ENCODE measurements at places on chromosomes 2 and 18. TPM values are rescaled to one million over a fixed set of nuclear protein-coding genes. Genes with fewer than 3 reads are reported as not detected.

The ATIC gene
- total RNA-seq, result 18.7 TPM

- DNase-seq, result no peak
Measured at GRCh38 chr18:61833978-61834377, 58.8 kb downstream of the RNF152 start.

The ITGA4 gene
- under 0.01 TPM for total RNA-seq

The HOXD10 gene
- total RNA-seq, result not detected

DNA sequence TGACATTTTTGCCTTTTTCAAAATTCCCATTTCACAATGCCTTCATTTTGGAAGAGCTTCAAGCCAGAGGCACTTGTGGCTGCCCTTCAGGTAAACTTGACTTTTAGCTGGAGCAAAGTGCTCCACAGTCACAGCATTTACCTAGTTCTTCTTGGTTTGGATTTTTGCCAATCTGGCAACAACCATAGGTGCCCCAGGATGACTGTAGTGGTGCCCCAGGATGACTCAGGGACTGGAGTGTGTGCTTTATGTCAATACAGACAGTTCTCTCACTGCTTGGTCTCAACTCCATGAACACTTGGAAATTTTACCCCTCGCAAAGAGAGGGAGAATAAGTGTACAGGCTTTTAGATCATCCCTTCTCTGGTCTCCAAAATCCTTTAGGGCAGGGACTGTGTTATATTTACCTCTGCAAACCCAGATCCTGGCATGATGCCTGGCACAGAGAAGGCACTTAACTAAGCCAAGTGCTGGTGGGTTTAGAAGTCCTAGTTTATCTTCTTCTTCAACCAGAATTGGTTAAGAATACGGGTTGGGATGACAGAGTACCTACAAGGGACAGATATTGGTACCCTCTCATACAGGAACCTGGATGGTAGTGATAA is 15.3 kb upstream of the PTPN4 start:
- DNase-seq, result peak; percentile 94

All from bronchial epithelial cell (primary cell).